ENCODE measurements at places on chromosomes 1 and 21. TPM values are rescaled to one million over a fixed set of nuclear protein-coding genes. Genes with fewer than 3 reads are reported as not detected.

DNA sequence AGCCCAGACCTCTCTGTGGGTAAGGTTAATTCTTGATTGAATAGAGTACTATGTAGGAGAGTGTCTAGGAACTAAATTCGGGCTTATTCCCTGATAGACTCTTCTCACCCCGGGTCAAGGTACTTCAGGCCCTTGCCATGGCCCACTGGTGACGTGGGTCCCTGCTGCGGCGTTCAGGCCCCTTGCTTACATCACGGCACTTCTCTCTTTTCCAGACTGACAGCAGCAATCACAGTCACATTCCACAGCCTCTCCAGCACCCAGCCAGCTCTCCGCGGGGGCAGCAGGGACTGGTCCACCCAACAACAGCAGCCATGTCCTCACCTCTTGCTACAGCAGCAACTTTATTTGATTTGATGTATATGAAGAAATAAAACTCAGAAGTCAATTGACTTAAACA lies 401.2 kb upstream of the VAMP3 start:
- no peak for DNase-seq

RHD gene
- total RNA-seq, result 0.18 TPM

RUNX3 gene
- 0.86 TPM for total RNA-seq

- DNase-seq, result no peak
Observed at GRCh38 chr1:98490099-98490498, 171.4 kb upstream of the SNX7 start.

GPATCH4 gene
- total RNA-seq, result 7.3 TPM

DNA sequence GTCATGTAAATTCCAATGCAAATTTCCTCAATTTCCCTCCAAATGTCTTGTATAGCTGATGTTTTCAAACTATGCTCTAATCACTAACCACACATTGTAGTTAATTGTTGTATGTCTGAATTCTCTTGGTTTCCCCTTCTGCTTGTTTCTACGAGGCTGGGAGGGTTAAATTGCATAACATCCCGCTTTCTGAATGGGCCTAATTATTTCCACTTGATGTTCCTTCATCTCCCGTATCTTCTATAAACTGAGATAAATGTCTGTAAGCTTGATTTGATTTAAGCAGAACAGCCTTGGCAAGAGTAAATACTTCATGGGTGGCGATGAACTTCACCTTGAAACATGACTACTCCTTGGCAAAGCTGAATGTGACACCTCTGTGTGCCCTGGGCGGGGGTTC lies 72.2 kb downstream of the SERINC2 start:
- DNase-seq, result no peak

DNA sequence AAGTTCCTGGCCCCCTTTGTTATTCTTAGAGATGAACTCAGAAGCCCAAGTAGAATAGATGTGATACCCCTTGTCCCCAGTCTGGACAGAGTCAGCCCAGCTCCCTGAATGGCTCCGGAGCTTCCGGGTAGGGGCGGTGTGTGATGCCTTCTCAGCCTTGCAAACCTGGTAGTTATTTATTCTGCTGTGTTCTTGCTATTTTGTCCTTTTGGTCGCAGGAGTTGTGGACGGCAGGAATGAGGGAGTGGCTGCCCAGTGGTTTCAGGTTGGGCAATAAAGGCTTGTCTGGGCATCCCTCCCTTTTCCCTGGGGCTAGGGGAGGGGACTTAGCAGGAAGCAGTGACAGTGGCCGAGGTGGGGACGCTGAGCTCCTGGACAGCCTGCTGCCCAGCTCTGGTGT lies 2.8 kb downstream of the PTPRU start:
- DNase-seq, result peak; percentile 49

GRCh38 chr1:41469706-41470105 lies 14.8 kb downstream of the EDN2 start:
- DNase-seq, result no peak

DNA sequence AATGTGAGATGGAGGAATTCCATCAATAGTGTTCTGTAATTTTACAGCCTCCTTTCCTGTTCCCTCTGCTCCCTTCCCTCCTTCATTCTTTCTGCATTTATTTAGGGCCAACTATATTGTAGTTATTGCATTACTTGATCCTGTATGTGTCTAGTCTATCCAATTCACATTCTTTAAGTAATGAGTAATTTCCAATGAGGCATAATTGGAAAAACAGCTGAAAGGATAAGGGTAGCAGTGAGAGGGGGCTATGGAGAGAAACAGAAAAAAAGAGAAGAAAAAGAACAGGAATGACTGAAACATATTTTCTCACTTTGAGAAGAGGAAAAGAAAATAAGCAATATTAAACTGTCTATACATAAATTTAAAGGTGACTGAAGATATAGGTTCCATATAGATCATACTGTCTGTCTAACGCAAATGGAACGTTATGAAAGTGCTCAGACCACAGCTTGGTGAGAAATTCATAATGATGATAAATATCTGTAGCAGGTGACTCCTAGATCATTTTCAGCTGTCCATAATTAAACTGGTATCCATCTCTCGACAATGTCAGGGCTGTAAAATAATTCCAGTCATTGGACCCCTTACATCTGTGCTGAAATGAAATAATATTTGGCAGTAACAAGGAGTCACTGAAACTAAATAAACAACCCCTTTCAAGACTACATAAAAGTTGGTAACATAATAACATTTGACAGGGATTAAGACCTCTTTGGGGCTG lies 61.8 kb downstream of the SPAG17 start:
- no peak for DNase-seq

DNA sequence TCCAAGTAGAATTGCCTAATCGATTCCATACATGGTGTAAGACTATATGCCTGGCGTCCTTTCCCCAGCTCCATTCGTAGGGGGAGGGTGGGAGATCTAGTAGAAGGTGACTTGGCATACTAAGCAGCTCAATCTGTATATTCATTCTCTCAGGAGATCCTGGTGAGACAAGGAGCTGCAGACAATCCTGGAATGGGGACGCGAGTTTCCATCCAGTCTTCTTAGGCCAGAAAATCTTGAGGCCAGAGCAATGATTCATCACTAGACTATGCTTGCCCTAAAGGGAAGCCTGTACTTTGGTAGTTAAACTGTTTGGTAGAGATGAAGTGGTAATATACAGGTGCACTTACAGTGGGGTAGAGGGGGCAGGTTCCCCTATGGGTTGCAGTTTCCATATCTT lies 468.7 kb downstream of the ADGRL2 start:
- DNase-seq, result no peak

GPR157 gene
- 8.3 TPM for total RNA-seq

- no peak for DNase-seq
Observed at GRCh38 chr1:161166669-161167548, 683 bp downstream of the PPOX start.

DNA sequence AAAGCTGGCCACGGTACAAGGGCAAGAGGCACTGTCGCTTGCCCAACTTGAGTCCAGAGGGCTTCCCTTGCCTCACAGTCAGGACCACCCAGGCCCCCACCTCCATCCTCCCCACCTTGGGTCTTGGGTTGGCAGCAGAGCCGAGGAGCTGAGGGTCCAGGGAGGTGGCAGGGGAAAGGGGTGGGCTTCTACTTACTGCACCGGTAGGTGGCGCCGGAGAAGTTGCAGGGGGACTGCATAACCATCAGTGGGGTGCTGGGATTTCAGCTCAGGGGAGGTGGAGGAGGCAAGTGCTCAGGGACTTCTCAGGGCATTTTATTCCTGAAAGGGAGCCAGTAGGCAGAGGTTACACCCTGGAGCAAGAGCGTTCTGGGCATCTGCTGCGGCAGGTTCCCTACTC lies 44.0 kb downstream of the TRIM62 start:
- DNase-seq, result no peak

DNA sequence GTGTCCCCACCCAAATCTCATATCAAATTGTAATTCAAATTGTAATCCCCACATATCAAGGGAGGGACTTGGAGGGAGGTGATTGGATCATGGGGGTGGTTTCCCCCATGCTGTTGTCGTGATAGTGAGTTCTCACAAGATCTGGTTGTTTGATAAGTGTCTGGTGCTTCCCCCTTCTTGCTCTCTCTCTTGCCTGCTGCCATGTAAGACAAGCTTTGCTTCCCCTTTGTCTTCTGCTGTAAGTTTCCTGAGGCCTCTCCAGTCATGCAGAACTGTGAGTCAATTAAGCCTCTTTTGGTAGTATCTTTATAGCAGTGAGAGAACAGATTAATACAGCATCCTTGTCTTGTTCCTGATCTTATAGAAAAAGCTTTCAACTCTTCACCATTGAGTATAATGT lies 6.5 kb upstream of the LRRC39 start:
- no peak for DNase-seq

DNA sequence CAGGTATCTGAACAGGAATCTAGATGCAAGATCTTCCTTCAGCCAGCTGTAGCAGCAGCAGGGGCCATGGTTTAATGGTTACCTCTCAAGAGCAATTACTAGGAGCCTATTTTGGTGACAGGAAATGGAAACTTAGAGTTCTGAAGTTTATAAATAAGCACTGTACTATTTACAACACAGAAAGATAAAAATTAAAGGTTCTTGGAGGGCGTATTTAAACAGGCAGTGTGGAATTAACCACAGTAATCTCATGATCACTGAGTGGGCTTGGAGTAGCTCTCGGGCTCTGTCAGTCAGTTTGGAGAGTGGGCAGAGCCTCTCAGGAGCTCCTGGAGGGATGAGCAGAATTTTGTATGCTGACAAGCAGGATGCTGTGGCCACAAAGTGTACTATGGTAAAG lies 10.2 kb upstream of the FCRL5 start:
- DNase-seq, result no peak

- no peak for DNase-seq
Observed at GRCh38 chr1:156497078-156497742, 3.4 kb downstream of the MEF2D start.

ATP1A2 gene
- 0.45 TPM for total RNA-seq

DNA sequence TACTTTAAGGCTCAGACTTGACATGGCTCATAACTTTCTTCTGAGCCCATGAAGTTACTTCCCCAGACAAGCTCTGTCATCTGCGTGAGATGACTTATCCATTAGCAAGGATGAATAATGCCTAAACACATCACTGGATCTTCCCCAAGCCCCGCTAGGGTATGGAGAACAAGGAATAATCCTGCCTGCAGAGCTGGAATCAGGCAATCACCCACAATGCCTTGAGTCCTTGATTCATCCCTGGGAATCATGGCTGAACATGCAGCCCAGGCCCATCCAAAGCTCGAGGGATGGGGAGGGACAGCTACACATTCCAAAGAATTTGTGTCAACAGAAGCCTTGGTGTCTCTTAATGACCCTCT lies 131.7 kb downstream of the PSMG1 start:
- no peak for DNase-seq

DNA sequence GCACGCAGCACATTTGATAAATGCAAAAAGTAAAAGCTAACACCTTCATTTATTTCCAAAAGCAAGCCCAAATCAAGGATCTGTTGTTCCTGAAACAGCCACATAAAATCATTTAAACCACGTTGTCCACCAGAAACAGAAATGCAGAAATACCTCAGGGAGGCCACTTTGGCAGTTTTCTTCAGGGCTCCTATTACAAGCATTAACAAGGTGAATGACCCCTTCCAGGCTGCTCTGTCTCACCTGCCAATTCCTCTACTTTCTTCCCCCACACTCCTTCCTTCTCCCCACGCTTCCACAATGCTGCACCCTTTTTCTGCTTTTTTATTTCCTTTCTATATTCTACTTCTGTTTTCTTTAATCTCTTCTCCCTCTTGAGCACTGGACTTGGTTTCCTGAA lies 55.0 kb upstream of the PTGFRN start:
- no peak for DNase-seq

DNA sequence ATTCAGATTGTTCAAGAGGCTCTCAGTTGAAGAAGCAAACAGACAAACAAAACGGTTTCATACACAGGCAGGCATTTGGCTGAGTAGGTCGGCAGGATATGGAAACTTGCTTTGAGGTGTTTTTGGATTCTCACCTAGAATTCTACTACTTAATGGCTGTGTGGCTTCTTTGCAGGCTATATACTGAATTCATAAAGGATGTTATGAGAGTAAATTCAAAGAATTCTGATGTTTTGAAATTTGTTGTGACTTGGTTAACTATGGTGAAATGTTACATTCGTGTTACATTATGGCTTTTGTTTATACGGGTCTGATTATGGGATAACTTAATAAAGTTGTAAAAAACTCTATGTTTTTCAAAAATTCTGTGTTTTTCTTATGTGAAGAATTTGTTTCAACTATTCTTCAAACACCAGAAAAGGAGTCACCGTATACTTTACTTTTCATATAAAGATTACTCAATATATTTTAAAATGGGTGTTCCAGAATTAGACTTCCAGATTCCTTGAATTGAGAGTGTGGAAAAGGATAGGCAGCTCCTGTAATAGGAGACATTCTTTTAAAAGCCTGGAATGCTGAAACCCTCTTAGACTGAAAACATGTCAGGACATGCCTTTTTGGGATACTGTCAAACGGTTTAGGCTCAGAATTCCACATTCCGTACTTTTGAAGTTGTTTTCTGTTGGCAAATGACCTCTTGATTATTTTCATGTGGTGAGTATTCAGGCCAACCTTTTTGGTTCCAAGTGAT lies 8.2 kb upstream of the IRF2BP2 start:
- no peak for DNase-seq

- no peak for DNase-seq
Observed at GRCh38 chr21:33238146-33238545, 8.4 kb downstream of the IFNAR2 start.

F11R gene
- total RNA-seq, result 65.4 TPM

DNA sequence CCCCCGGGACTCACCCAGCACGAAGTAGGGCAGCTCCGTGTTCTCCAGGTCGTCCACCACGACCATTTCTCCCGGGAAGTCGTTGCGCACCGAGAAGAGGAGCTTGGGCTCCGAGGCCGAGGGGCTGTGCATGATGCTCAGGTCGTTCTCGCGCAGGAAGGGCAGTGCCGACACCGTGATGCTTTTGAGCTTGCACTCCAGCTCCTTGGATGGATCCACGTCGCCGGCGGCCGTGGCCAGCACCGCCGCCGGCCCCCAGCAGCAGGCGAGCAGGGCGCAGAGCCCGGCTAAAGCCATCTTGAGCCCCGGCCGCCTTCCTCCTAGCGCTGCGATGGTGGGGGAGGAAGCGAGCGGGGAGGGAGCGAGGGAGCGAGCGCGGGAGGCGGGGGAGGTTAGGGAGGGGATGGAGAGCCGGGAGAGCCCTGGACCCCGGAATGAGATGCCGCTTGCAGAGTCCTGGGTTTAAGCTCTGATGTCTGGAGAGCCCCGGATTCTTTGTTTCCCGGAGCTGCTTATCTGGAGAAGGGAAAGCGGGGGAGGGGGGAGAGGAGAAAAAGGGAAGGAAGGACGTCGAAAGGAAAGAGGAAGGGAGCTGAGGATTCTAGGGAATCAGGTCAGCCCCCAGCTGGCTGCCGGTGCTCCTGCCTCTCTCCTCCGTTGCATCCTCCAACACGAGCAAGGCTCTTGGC lies at the start of gene ASTN1:
ASTN1 (minus strand) TSS at position 333 of the 689 bp plus-strand sequence; CDS start at position 297, 36 bp downstream.
- DNase-seq, result no peak

GRCh38 chr1:189805735-189806134 lies 671.9 kb downstream of the BRINP3 start:
- DNase-seq, result no peak

DDAH1 gene
- total RNA-seq, result 70.6 TPM

MMP23B gene
- 1.6 TPM for total RNA-seq

ST7L gene
- 6.2 TPM for total RNA-seq

DNA sequence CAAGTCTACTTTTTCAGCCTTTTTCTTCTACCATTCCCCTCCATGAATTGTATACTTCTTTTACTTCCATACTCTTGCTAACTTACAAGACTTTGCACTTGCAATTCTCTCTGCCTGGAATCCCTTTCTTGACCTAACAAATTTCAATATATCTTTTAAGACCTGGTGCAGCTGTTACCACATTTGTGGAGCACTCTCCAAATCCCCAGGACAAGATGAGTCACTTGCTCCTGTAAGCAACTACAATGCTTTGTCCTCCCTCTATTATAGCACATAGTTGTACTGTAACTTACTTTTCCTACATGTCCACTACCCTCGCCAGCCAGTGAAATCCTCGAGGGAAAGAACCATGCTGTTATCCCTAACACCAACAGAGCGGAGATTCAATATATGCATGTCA lies 43.1 kb downstream of the WARS2 start:
- DNase-seq, result no peak

All from left lobe of liver (tissue), 2 donors.